Activated CD4-positive, alpha-beta T cell treated with anti-CD3 and anti-CD28 coated beads, Interleukin-2, amount 10 ng/mL, durations not matched to agents 24 days and 14 days (primary cell): ENCODE measurements at places on chromosomes 3 and 15. TPM values are rescaled to one million over a fixed set of nuclear protein-coding genes. Genes with fewer than 3 reads are reported as not detected.

- DNase-seq = no peak
These were observed 33.1 kb upstream of the POLG start for GRCh38 chr15:89367485-89368451.

DNA sequence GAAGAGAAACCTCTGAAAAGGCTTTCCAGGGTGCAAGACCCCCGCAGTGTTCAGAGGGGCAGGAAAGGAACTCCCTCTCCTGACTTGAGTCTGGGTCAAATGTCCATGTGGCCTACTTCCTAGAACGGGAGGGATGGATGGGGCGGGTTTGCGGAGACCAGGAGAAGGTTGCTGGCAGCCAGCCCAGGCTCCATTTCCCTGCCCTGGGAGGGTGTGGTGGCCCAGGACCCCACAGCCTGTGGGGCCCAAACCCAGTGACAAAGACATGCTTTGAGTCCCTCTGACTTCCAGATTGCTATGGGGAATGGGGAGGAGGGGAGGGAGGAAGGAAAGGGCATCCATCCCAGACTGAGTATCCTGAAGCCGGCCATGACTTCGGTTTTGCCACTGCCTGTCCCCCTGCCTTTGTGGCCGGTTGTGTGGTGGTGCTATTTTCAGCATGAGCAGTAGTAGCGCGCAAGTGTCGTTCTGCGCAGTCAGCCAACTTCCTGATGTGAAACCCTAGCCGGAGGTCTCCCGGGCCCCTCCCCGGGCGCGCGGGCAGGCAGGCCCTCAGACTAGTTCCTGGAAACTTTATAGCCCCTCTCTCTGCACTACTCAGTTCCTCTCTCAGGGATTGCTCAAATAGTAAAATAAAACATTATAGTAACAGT, 24.4 kb downstream of the MAGEF1 start:
- no peak for DNase-seq

DNA sequence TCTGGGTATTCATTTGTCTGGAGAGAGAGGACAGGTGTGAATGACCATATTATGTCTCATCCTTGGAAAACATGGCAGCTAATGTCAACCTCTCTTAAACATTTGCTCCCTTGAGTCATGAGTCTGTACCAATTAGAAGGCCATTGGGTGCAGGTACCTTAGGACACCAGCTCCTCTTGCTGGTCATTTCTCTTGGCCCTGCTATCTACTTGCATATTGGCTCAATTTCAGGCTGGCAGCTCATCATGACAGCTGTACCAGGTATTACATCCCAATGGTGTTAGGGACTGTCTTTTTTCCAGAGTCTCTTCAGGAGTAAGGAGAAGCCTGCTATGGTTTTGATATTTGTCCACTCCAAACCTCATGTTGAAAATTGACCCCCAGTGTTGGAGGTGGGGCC, 92.2 kb upstream of the ANKRD28 start:
- DNase-seq = no peak

GRCh38 chr3:172965256-172965655, 175.8 kb downstream of the SPATA16 start:
- DNase-seq = no peak

DNA sequence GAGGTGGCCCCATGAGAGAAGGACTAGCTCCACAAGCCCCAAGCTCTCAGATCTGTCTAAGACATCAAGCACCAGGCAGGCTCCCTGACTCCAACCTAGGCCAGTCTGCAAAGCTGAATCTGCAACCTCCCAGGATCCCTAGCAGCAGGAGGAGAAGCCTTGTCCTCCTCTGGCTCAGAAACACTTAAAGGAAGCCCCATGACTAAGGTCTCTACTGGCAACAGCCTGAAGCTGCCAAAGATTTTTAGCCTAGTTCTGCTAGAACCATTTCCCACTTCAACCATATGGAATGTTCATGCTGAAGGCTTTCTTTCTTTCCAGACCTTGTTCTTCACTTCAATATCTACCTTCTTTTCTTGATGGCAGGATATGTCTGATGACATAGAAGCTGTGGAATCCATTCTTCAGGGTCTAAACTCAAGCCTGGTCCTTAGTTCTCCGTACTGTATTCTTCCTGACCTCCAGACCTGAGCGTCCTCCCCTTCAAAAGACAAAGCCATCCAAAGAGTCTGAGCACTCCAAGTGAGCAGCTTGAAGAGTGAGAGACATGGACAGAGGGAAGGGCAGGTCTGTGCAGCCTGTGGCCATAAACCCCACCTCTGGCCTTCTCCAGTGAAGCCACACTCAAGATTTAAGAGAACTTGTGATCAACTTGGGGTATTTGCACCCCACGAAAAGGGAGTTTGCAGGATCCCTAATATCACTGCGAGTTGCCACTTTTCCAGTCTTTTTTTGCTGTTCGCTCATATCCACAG, 23.1 kb downstream of the SST start:
- no peak for DNase-seq

DNA sequence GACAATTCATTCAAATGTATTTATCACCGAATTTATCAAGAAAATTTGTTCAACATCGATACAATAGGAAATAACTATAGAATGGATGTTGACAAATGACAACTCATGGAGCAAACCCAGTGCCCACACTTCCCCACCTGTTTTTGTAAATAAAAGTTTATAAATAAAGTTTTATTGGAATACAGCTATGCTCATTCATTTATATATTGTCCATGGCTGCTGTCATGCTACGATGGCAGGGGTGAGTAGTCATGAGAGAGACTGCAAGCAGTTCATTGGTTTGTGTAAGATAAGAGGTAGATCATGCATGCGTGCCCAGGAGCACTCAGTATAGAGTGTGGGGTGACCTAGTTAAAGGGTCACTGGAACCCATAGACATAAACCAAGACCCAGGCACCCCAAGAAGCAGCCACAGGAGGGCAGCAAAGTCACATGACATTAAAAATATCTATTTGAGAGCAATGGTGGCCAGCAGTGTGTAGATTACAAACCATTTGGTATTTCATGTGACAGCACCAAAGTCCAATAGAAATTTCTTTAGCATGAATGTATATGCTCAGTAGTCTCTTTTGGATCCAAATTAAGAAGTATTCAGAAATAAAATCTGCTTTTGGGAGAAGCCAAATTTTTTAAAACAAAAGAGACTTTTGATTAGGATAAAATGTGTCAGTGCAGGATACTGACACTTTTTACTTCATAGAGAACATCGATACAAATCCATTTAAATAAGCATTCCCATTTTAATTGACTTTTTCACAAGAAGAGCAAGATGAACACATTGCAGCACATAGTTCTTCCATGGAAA, 794.8 kb downstream of the MCTP2 start:
- DNase-seq = peak; percentile 70

DNA sequence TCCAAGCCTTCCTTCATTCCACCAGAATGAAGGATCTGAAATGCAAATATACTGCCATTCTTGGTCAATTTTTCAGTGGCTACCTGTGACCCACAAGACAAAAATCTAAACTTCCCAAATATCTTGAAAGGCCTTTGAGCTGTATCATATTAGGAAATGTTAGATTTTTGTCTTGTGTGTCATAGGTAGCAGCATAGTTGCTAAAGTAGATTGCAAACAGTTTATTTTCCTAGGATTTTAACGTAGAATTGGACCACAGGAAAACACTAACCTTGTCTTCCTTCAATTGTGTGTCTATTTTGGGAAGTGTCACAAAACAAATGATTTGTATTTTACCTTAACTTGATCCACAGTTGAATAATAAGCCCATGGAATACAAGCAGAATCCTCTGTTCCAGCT, 42.4 kb downstream of the CP start:
- no peak for DNase-seq

DNA sequence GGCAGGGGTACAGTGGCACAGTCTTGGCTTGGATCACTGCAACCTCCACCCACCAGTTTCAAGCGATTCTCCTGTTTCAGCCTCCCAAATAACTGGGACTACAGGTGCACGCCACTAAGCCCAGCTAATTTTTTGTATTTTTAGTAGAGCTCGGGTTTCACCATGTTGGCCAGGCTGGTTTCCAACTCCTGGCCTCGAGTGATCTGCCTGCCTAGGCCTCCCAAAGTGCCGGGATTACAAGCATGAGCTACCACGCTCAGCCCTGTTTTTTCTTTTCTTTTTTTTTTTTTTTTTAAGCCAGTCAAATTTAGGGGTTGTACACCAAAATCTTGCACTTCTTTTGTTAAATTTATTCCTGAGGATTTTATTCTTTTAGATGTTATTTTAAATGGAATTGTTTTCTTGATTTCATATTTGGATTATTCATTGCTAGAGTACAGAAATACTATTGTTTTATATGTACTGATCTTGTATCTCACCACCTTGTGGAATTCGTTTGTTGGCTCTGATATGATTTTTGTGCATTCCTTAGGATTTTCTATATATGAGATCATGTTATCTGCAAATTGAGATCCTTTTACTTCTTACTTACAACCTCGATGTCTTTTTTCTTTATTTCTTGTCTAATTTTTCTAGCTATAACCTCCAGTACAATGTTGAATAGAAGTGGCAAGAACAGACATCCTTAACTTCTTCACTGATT, 65.6 kb downstream of the ZNF609 start:
- DNase-seq = no peak

- DNase-seq = no peak
These were observed 315.9 kb downstream of the FEZF2 start for GRCh38 chr3:62057339-62058047.

DNA sequence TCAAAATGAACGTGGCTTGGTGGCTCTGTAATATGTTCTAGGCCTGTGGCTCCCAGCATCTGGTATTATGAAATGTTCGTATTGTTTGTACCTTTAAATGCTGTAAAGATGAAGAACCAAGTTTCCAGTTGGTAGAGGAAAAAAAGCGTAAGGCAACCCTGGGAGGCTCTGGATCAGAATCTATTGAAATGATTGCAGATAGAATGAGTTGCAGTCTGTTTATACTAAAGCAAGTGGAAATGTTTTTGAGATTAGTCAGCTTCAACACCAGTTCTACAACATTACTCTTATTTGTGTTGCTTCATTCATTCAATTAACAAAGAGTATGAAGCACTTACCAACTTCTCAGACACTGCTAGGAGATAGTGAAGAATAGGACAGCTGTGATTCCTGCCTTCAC, 5.3 kb downstream of the ARL6IP5 start:
- no peak for DNase-seq

DNA sequence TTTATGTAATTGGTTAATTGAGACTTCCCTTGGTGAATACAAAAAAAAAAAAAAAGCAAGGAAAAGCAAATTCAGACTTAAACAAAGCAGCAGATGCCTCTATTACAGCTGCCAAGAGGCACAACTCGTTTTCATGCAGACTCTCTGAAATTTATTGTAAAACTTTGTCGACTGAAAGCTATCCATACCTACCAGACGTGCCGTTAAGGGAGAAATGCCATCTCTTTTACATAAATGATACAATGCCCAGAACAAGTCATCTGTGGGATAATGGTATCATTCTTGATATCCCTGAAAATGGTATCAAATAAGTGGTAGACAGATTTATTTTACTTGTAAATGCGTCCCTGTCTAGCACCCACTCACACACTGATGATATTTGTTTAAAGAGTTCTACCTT, 724.2 kb downstream of the NSUN3 start:
- DNase-seq = no peak

DNA sequence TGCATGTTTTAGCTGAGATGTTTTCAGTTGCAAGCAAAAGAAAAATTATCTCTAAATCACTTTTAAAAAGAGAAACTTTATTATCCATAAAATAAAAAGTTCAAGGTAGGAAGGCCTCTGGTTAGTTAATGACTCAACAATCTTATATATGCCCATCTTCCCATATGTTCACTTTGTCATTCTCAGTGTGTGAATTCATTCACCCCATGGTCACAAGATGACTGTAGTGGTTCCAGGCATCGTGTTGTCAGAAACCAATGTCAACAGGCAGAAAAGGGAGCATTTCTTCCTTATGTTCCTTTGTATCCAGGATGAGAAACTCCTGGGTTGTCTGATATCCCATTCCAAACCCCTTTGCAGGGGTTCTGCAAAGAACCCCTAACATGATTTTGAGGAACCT, 119.9 kb upstream of the RAP2B start:
- no peak for DNase-seq

- no peak for DNase-seq
These were observed 49.8 kb upstream of the SGO1 start for GRCh38 chr3:20235796-20236195.

DNA sequence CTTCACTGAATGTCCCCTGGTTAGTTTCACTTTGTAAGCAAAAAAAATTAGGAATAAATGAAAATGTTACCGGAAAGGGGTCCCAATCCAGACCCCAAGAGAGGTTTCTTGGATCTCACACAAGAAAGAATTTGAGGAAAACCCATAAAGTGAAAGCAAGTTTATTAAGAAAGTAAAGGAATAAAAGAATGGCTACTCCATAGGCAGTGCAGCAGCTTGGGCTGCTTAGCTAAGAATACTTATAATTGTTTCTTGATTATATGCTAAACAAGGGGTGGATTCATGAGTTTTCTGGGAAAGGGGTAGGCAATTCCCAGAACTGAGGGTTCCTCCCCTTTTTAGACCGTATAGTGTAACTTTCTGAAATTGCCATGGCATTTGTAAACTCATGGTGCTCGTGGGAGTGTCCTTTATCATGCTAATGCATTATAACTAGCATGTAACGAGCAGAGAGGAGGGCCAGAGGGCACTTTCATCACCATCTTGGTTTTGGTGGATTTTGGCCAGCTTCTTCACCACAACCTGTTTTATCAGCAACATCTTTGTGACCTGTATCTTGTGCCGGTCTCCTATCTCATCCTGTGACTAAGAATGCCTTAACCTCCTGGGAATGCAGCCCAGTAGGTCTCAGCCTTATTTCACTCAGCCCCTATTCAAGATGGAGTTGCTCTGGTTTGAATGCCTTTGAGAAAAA, 41.0 kb upstream of the CMSS1 start:
- DNase-seq = no peak

- DNase-seq = no peak
These were observed 618.6 kb downstream of the NAALADL2 start for GRCh38 chr3:175477651-175478224.

- DNase-seq = peak; percentile 79
These were observed 16.6 kb downstream of the HAPLN3 start for GRCh38 chr15:88878720-88879184.

DNA sequence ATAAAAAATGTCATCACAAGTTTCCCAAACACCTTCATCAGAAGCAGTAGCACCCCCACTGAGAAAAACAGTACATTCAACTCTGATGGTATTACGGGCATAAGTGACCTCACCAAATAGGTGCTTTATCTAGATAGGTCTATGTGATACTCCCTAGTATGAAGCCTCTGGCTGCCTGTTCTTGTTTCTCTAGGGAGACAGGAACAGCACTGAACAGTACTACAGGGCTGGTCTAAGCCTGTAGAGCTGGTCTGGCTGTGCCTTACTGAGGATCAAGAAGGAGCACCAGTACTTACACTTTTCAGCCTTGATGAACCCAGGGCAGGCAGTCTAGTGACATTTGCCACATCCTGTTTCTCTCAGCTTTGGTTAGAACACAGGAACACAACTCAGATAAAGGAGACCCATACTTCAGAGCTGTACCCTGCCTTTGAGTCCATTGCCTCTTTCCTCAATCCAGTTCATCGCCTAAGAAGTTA, 35.9 kb downstream of the OXNAD1 start:
- DNase-seq = peak; percentile 90

The SPATA12 gene
- not detected in 2 replicates for total RNA-seq

The DLG1 gene
- 81.1 and 84.1 TPM in 2 replicates for total RNA-seq

The PLXNA1 gene
- 21.3 and 24.0 TPM in 2 replicates for total RNA-seq

The CDAN1 gene
- total RNA-seq = 22.9 and 29.7 TPM in 2 replicates

The GPR149 gene
- not detected in 2 replicates for total RNA-seq

The INAFM2 gene
- 22.8 and 23.3 TPM in 2 replicates for total RNA-seq

The MTMR10 gene
- 11.3 and 12.3 TPM in 2 replicates for total RNA-seq

The DYNLT2B gene
- 11.8 and 12.8 TPM in 2 replicates for total RNA-seq

The ACTC1 gene
- total RNA-seq = not detected in 2 replicates

The DPPA2 gene
- total RNA-seq = not detected in 2 replicates

The AHSG gene
- total RNA-seq = not detected in 2 replicates
